ENCODE measurements at places on chromosomes 2 and 18.

- DNase-seq = no peak
Measured at GRCh38 chr18:63249771-63250170, 69.8 kb downstream of the BCL2 start.

DNA sequence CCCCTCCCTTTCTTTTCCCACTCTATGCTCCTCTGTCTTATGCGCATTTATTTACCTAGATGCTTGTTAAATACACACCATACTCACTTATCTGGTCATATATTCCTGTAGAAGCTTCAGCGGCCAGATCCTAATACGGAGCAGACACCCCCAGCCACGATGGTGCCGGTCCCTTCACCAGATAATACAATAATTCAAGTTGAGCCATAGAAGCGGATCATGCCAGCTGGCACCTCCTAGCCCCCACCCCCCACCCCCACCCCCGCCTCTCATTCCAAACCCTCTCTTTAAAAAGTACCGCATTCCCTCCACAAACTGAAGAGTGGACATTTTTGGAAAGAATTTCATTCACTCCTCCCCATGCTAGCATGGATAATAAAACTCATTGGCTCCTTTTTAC lies 95.2 kb downstream of the BIN1 start:
- no peak for DNase-seq

- DNase-seq = no peak
Measured at GRCh38 chr2:150410809-150411208, 76.7 kb downstream of the RND3 start.

- DNase-seq = no peak
Measured at GRCh38 chr2:237280229-237280628, 133.7 kb downstream of the COL6A3 start.

GRCh38 chr2:46955764-46956163 lies 40.2 kb upstream of the MCFD2 start:
- DNase-seq = no peak

GRCh38 chr18:48002933-48003365 lies 72.5 kb upstream of the SMAD2 start:
- no peak for DNase-seq

- no peak for DNase-seq
Measured at GRCh38 chr18:78949216-78949615, 30.4 kb upstream of the SALL3 start.

- DNase-seq = no peak
Measured at GRCh38 chr2:8565399-8566154, 116.3 kb upstream of the ID2 start.

GRCh38 chr18:36255072-36255698 lies 42.3 kb upstream of the FHOD3 start:
- DNase-seq = no peak

DNA sequence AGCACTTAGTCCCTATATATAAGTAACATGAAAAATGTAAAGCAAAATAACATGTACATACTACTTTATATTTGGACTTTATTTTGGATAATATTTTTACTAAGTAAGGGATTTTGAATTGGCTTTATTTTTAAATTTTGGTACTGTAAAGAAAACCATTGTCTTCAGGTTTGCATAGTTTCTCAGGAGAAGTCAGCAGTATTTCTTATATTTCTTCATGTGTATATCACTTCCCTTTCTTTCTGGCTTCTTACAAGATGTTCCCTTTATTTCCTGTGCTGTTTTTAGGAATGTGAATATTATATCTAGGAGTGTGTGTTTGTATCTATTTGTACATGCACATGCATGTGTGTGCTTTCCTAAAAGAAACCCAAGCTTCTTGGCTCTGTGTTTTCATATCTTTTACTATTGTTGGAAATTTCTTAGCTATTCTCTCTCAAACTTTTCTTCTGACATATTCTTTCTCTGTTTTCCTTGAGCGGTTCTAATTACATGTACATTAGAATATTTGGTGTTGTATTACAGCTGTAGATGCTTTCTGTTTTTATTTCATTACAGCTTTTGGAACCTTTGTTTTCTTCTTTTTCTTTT lies 1549.7 kb upstream of the ACVR2A start:
- no peak for DNase-seq

DNA sequence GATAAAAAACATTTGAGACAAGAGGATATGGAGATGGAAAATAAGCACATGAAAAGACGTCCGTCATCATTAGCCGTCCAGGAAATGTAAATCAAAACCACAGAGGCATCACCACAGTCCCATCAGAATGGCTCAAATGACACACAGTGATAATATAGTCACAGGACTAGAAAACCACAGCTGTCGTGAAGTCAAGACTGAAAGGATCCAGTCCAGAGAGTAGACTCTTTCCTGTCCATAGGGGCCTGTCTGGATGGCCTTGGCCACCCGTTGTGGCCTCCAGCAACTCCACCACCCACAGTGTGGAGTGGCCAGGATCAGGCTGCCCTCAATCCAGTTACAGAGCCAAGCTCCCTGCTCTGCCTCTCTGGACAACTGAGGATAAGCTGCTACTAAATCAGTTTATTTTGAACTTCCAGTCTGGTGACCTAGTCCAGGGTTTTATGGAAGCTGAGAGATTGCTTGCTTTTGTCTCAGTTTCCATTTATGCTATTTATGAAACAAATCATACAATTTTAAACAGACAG lies 60.4 kb downstream of the RHOB start:
- DNase-seq = no peak

GRCh38 chr18:33745151-33745795 lies 167.3 kb downstream of the ASXL3 start:
- DNase-seq = no peak

- DNase-seq = no peak
Measured at GRCh38 chr2:37391711-37392110, 47.3 kb downstream of the QPCT start.

DNA sequence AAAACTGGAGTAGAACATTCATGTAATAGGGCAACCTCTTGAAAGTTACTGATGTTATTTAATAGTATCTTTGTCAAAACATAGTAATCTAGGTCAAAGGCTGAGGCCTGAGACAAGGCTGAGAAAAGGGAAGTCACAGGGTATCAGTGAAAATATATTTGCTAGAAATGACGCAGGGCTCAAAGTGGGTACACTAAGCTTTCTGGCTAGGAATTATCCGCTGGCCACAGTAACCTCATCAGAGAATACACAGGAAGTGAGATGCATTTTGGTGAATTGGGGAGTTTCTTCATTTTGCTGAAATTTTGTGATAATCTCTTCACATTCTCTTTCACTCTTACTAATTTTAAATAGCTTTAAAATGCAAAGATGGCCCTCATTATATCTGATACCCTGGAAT lies 206.8 kb downstream of the OTX1 start:
- no peak for DNase-seq

- DNase-seq = no peak
Measured at GRCh38 chr2:158011055-158011771, 90.5 kb upstream of the UPP2 start.

DNA sequence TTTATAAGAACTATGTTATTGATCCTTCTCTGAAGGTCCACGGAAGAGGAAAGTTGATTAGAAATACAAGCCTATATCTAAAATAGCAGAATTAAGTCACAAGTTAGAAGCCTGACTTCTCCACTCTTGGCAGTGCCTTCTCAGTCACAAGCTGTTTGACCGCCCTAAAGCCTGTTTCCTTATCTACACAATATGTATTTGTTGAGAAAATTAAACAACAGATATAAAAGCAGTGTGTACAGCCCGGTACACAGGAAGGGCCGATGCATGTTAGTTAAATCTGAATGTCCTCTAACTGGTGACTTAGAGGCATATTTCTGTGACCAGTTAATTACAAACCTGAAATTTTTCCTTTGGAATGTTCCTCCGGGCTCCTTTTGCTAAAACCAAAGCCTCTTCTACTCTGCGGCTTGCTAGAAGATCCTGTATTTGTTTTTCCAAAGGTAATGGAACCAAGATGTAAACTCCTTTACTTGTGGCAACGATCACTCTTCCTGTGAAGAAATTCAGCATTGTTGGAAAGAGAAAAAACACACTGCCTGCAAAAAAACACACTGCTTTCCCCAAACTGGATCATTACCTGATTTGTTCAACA lies 33.4 kb downstream of the TGFBRAP1 start:
- DNase-seq = no peak

- DNase-seq = no peak
Measured at GRCh38 chr18:23850215-23850614, 161.0 kb downstream of the LAMA3 start.

- no peak for DNase-seq
Measured at GRCh38 chr18:75840131-75840530, 412.6 kb upstream of the SMIM21 start.

GRCh38 chr18:50775726-50776125 lies 44.1 kb downstream of the MRO start:
- no peak for DNase-seq

GRCh38 chr2:206063635-206064034 lies 22.3 kb downstream of the INO80D start:
- no peak for DNase-seq

GRCh38 chr18:32618546-32618945 lies 147.9 kb upstream of the GAREM1 start:
- DNase-seq = no peak

DNA sequence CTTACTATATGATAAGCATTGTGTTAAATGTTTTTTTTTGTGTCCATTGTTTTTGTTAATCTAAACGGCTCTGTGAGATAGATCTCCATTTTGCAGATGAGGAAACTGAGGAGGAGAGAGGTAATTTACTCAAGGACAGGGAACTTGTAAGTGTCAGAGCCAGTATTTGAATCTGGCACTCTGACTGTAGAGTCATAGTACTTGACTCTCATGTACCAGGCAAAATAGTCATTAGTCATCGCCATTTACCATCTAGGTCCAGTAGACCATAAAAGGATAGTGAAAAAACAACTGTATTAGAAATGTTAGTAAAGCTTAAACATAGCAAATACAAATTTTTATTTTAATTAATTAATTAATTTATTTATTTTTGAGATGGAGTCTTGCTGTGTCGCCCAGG lies 4.8 kb downstream of the PSMD14 start:
- no peak for DNase-seq

DNA sequence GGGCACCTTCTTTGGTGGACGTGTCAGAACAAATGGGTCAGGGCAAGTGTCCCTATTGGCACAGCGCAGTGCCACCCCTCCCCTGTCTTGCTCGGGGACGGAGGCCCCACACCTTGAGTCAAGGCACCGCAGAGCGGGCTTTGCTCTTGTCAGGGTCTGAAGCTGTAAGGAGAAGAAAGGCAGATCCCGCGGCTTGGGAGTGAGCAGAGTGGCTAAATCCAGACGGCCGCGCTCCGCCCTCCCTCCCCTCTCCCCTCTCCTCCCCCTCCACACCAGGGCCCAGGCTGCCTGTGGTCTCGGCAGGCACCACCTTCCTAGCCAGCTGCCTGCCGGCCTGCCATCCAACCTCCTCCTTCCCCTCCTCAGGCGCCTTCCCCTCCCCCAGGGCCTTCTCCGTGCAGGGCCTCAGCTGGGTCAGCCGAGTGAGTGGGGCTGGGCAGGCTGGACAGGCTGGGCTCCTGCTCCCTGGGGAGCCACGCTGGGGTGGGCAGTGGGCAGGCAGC lies 25.8 kb downstream of the SPEG start:
- DNase-seq = no peak

- no peak for DNase-seq
Measured at GRCh38 chr2:74746480-74746879, 87.4 kb upstream of the HK2 start.

GRCh38 chr2:109258376-109258775 lies 129.4 kb downstream of the SH3RF3 start:
- DNase-seq = no peak

GRCh38 chr2:44237221-44237620 lies 38.1 kb upstream of the SLC3A1 start:
- peak; percentile 5 for DNase-seq

DNA sequence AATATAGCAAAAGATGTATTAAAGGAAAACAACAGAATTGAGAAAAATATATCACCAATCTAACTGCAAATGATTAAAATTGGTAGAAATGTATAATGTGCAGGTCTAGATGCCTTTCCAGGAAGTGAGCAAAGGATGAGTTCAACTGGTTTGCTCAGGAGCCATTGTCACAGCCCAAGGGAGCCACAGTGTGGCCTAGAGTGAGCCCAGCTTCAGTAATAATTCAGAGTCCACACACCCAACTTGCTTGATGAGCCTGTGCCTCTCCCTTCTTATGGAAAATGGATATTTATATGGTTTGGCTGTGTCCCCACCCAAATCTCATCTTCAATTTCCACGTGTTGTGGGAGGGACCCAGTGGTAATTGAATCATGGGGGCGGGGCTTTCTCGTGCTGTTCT lies 92.2 kb upstream of the ASAP2 start:
- no peak for DNase-seq

GRCh38 chr2:174969091-174969734 lies 36.0 kb downstream of the CHN1 start:
- no peak for DNase-seq

DNA sequence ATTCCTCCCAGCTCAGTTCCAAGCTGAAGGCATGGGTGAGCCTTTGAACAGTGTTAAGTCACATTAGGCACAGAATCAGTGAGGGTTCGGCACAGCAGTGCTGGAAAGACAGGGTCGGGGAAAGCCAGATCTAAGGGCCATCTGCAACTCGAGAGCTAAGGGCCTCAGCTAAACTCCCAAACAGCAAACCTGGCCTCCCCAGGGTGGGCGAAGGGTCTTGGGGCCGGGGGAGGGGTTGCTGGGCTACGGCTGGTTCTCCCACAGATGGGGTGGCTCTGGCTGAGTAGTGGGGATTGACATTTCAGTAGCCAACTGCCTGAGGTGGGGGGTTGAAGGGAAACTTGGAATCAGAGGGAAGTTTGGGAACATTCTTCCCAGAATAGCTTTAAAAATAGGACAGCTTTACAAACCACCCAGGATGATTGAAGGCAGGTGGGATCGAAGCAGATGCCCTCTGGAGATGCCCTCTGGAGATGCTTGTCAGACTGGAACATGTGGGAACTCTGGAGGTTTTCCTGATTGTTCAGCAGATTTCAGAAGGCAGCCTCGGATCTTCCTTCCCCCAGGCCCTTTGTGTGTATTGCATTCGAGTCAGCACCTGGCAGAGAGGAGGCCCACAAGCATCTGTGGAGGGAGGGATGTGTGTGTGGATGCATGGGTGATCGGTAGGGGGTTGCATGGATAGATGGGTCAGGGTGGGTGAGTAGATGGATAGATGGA lies 156.4 kb downstream of the SMAD7 start:
- DNase-seq = no peak

- no peak for DNase-seq
Measured at GRCh38 chr2:168363347-168364092, 92.6 kb upstream of the CERS6 start.

- DNase-seq = no peak
Measured at GRCh38 chr18:31101183-31102024, 817 bp downstream of the DSC2 start.

- no peak for DNase-seq
Measured at GRCh38 chr2:192735447-192735846, 540.7 kb upstream of the TMEFF2 start.

- DNase-seq = no peak
Measured at GRCh38 chr2:225069966-225070365, 27.7 kb upstream of the DOCK10 start.
